ENCODE measurements at places on chromosomes 11 and 22.

GRCh38 chr11:17516551-17517150 lies 27.6 kb downstream of the USH1C start:
- DNase-seq = no peak

GRCh38 chr22:23912293-23912903 lies 18.2 kb downstream of the MIF start:
- no peak for DNase-seq

GRCh38 chr22:28102151-28102812 lies 183.2 kb upstream of the PITPNB start:
- no peak for DNase-seq

DNA sequence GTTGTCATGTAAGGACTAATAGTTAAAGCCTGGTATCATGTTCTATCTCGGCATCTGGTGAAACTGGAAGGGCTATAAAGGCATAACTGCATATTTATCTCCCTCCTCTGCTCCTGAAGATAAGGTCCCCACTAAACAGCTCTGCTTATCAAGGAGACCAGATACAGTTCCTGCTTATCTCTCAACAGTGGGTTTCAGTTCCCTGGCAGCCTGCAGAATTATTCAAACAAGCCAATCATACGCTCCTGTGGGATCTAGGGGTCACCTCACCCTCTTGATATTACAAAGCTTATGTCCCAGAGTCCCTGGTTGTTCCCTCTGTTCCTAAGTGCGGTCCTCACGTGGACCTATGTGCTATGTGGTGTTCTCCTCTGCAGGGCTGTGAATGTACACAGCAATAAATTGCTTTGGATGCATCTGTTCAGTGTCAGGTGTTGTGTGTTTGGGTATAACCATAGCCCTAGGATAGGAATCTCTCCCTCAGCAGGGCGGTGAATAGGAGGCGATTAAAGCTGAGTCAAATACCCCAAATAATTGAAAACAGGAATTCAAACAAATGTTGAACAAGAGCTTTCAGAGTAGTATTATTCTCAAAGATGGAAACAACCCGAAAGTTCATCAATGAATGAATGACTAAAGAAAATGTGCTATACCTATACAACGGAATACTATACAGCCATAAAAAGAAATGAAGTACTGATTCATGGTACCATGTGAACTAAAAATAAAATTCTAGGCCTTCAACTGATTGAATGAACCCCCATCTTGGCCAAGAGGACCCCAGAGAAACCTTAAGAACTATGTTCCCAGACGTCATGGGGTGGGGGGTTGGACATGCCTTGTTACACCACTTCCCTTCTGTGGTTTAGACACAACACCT lies 3.1 kb upstream of the OOSP4A start:
- no peak for DNase-seq

DNA sequence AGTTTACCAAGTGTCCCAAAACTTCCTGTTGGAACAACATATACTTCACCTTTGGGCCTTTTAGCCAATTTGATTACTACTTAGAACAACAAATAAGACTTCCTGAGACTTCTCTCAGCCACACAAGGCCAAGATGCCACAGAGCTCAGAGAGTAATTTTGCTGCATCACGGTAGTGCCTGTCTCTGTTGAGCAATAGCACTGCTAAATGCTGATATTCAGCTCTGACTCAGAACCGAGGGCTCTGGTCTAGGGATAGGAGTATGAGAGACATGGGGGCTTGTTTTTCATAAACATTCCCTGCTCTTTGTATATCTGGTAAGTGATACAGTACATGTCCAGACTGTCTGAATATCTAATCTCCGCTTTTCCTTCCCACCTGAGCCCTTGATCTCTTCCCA lies 260.4 kb upstream of the ARHGAP20 start:
- DNase-seq = no peak

DNA sequence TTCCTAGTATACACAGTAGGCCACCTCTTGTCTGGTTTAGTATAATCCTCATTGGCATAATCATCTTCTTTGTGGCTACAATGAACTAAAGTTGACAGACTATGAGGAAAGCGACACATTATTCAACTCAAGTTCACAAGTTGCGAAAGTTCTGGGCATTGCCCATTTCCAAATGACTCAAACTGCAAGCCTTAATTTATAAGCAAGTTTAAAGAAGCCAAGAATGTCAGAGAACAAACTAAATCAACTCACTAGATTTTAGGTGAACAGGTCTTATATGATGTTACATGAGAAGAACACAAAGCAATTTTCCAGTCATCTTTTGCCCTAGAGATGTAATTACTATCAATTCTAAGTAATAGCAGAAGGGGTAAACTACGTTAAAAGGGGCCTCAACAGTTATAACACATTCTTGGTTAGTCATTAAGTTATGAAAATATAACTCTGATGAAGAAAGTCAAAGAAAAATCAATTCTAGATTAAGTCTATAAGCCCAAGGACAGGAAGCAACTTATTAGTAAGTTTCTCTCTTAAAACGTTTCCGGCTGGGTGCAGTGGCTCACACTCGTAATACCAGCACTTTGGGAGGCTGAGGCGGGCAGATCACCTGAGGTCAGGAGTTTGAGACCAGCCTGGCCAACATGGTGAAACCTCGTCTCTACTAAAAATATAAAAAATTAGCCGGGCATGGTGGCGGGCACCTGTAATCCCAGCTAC lies 21.5 kb downstream of the PICALM start:
- no peak for DNase-seq

GRCh38 chr11:94649964-94650623 lies 82.9 kb downstream of the PIWIL4 start:
- no peak for DNase-seq

DNA sequence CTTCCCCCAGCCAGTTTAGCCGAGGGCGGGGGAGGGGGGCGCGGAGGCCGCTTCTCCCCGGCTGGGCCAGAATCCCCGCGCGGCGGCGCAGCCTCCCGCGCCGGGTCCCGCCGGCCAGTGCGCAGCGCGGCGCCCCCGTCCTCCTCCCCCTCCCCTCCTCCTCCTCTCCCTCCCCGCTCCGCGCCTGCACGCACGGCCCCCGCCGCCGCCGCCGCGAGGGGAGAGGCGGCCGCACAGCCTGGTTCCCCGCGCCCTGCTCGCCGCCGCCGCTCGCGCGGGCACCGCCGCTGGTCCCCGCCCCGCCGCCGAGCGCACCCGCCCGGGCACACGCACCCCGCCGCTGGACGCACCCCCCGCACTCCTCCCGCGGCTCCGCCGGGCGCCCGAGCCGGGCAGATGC lies at the start of gene FLRT1:
TSS of gene FLRT1 (plus strand) at position 356 of the 400 bp plus-strand sequence. CDS start 80,337 bp downstream, outside the sequence.
- no peak for DNase-seq

- no peak for DNase-seq
These were observed 12.4 kb upstream of the DSCAML1 start for GRCh38 chr11:117809236-117810055.

GRCh38 chr11:117127171-117127901 lies 16.8 kb upstream of the PAFAH1B2 start:
- DNase-seq = no peak

DNA sequence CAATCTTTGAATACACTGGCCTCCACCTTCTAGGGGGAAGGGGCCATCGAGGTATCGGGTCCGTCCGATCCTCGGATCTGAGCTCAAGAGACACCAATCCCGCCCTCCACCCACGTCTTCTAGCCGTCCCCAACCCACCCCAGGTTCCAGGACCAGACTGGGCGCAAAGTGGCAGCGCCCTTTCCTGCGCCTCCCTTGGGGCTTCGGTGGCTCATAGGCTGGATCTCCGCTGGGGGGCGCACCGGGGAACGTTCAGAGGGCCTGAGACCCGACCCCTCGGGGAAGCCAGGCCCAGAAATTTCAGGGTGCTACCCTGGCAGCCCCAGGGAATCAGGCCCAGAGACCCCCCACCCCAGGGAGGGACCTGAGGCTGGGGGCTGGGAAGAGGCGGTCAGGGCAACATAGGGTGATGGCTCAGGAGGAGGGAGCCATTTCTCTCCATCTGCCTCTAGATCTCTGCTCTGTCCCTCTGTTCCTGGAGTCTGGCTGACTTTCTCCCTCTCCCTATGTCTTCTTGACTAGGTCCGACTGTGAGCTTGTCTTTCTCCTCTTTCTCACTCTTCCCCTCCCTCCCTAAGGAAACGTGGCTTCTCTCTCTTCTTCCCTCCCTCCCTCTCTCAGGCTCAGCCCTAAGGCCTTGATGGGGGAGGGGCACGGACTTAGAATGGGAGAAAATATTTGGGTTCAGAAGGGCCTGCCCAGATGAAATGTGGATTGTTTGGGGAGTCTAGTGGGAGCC lies 1.1 kb downstream of the CREB3L1 start:
- DNase-seq = no peak

DNA sequence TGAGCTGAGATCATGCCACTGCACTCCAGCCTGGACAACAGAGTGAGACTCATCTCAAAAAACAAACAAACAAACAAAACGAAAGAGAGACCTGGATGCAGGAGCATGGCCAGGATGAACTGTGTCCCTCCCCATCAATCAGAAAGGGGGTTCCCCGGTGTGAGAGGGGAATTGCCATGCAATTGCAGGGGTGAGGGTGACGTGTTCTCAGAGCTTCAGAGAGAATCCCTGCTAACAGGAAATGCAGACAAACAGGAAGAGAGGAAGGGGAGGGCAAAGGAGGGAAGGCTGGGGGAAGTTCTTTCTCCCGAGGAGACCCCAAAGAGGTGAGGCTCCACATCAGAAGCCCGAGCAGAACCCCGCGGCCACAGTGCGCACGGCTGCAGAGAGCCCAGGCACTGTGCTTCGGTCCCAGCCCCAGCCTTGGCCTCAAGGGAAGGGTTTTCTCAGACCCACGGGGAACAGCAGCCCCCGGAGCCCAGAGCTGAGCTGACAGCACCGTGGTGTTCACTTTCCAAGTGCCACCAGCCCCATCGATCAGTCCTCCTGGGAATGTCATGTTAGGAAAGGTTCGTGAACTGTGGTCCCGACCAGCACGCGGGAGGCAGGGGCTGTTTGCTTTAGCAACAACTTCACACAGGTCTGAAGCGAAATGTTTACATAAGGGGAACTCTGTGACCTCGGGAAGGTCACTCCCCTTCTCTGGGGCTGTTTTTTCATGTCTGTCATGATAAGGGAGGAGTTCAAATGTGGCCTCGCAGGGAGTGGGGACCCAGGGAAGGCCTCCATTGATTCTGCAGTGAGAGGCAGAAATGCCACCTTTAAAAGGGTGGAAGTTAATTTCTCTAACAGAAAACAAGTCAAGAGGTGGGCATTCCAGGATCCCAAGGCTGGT lies 108.0 kb upstream of the ANO1 start:
- DNase-seq = no peak

GRCh38 chr11:122138744-122139594 lies 23.0 kb upstream of the BLID start:
- no peak for DNase-seq

GRCh38 chr22:47343611-47344010 lies 581.2 kb downstream of the TBC1D22A start:
- no peak for DNase-seq

GRCh38 chr11:89737116-89737515 lies 27.0 kb downstream of the TRIM77 start:
- no peak for DNase-seq

GRCh38 chr11:34683396-34683795 lies 62.5 kb downstream of the EHF start:
- DNase-seq = no peak

- DNase-seq = no peak
These were observed 2.2 kb upstream of the TRIM3 start for GRCh38 chr11:6475936-6476335.

- no peak for DNase-seq
These were observed 6.0 kb upstream of the DEUP1 start for GRCh38 chr11:93324500-93324899.

DNA sequence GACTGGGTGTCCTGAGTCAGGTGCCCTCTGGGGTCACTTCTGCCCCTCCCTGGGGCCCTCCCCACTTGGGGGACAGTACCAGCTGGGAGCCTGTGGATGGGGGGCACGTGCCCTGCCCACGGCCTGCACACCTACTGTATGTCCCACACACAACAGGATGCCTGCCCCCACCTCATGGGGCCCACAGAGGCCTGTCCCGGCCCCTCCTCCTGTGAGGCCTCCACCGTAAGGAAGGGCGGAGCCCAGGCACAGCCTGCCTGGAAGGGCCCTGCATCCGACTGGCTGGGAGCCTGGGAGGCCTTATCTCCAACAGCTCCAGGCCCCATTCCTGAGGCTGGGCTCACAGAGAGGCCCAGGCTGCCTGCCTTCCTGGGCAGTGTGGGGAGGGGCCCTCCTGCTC lies 47.8 kb downstream of the BRSK2 start:
- DNase-seq = no peak

GRCh38 chr11:29448246-29448877 lies 568.5 kb downstream of the KCNA4 start:
- DNase-seq = no peak

GRCh38 chr11:39641751-39642150 lies 1817.7 kb downstream of the LRRC4C start:
- no peak for DNase-seq

GRCh38 chr11:69041516-69041915 lies 7.2 kb upstream of the TPCN2 start:
- DNase-seq = no peak

DNA sequence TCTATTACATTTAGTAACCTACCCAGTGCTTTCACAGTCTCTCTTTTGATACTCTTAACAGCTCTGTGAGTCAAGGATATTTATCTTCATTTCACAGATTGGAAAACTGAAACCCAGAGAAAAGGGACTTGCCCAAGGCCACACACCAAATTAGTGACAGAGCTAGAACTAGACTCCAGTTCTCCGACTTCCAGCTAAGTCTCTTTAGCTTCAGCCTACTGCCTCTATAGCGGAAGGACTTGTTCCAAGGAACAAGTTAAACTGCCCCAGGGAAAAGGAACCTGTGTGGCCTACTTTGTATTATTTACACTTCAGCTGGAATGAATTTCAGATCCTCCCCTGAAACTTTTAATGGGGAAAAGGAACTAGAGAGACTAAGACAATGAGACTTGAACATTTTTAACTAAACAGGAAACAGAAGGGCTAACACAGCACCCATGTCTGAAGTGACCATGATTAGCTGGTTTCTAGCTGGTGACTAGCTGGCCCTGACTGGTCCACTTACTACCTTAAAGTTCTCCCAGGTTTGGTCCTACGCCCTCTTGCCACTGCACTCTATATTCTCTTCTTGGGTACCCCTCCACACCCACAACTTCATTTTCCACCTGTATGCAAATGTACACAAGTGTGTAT lies 1.3 kb downstream of the LRRC51 start:
- no peak for DNase-seq

GRCh38 chr22:29061773-29062172 lies at the start of gene C22orf31:
Gene C22orf31, minus strand, starts transcription at chr22:29061831. Its CDS starts 39 bp downstream, at chr22:29061792.
- DNase-seq = no peak

DNA sequence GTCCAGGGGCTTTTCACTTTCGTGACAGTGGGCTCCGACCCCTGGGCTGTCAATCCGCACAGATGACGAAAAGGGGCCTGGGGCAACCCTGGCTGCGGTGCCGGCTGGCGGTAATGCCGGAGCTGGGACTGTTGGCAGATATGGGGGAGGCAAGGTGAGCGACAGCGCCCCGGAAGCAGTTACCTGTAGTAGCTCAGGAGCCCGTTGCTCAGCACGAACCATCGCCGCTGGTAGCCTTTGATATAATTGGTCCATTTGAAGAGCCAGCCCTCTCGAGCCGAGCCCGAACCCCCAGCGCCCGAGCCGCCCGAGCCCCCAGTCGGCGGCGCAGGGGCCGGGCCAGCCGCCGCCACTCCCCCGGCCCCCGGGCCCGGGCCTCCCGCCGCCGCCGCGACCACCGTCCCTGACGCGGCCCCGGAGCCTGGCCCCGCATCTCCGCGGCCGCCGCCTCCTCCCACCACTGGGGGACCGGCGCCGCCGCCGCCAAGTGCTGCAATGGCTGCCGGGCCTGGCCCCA lies 396 bp downstream of the OSBP start:
- peak; percentile 45 for DNase-seq

- DNase-seq = no peak
These were observed 80.5 kb downstream of the TEAD1 start for GRCh38 chr11:12754582-12755234.

- no peak for DNase-seq
These were observed 20.2 kb upstream of the PTS start for GRCh38 chr11:112206071-112206470.
